ENCODE measurements at places on chromosomes 12 and 14. TPM values are rescaled to one million over a fixed set of nuclear protein-coding genes. Genes with fewer than 3 reads are reported as not detected.

FICD gene
- 6.5 TPM for total RNA-seq

SLC2A14 gene
- not detected for total RNA-seq

VEZT gene
- total RNA-seq, result 124 TPM

DTX1 gene
- total RNA-seq, result not detected

SPTB gene
- total RNA-seq, result under 0.01 TPM

CAPRIN2 gene
- 71.4 TPM for total RNA-seq

PTPRR gene
- 0.86 TPM for total RNA-seq

POP5 gene
- 24.6 TPM for total RNA-seq

PMCH gene
- total RNA-seq, result 0.36 TPM

Data from thoracic aorta endothelial cell (primary cell).